ENCODE measurements at places on chromosomes 11 and 22.

DNA sequence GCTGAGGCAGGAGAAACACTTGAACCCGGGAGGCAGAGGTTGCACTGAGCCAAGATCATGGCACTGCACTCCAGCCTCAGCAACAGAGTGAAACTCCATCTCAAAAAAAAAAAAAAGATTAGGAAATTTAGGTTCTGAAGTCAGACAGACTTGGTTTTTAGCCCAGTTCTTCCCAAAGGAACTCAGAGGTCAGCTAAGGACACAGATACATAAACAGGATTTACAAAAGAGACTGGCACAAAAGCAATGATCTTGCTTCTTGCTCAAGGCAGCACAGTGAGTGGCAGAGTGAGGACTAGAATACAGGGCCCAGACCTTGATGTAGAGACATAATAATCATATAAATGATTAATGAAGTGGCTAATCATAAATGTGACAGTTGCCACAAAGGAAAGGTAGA lies 25.4 kb upstream of the RRAS2 start:
- no peak for DNase-seq

DNA sequence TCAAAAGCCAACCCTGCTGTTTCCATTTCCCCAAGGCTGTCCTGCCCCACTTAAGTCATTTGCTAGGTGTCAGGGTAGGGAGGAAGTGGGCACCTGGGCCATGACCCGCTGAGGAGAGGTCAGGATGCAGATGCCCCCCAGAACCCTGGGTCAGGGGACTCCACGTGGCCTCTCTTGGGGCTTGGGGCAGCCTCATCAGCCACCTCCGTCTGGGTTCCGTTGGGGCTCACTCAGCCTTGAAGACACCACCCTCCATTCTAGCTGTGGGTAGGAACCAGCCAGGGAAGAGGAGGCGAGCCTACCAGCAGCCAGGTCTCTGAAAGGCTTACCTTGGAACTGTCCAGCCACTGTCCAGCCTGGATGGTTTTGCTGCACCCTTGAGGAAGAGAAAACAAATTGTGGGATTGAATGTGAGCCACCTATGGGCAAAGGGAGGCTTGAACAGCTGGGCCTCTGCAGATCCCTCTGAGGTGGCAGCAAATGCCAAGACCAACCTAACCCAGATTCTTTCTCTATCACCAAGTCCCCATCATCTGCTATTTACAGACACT lies 2.5 kb downstream of the APOL4 start:
- no peak for DNase-seq

DNA sequence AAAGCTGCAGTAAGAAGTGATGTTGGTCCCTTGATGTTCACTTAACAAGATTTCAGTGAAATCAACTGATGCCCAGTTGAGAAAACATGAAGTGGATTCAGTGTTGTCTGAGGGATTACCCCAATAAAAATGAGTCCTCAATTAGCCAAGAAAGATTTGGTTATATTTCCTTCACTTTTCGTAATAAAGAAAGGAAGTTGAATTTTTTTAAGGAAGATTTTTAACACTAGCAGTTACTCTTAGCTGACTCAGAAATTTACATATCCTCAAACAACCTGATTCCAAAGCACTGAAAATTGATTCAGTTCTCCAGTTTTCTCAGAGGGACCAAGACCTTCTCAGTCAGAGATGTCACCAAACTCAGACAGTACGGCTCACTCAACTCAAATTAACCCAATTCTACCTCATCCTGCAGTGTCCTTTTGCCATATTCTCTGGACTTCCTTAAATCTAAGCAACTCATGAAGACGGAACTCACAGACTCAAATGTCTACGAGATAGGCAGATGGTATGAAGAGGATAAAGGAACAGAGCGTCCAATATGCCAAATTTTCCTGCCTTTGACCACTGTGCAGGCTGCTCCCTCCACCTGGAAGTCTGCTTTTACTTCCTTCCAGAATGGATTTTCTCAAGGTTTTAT lies 22.8 kb downstream of the SLC5A4 start:
- DNase-seq, result no peak

DNA sequence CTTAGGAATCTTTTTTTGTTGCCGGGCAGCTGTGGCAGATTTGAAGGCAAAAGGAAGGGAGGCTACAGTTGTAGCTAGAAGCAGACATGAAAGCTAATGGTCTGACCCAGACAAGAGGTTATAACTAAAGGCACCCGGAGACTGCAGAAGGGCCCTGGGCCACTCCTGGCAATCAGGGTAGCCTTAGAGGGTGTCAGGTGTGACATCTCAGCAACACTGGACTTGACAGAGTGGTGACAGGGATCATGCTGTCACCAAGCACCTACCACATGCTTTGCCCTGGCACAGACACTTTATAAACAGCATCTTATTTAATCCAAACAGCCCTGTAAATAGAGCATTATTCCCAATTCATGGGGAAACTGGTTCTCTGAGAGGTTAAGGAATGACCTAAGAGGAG lies 25.7 kb downstream of the TUB start:
- no peak for DNase-seq

- no peak for DNase-seq
These were observed 49.0 kb downstream of the OR4D9 start for GRCh38 chr11:59560290-59560701.

GRCh38 chr11:111910676-111911562 lies 651 bp downstream of the CRYAB start:
- no peak for DNase-seq

- no peak for DNase-seq
These were observed 7.4 kb upstream of the CREBZF start for GRCh38 chr11:85672105-85672902.

DNA sequence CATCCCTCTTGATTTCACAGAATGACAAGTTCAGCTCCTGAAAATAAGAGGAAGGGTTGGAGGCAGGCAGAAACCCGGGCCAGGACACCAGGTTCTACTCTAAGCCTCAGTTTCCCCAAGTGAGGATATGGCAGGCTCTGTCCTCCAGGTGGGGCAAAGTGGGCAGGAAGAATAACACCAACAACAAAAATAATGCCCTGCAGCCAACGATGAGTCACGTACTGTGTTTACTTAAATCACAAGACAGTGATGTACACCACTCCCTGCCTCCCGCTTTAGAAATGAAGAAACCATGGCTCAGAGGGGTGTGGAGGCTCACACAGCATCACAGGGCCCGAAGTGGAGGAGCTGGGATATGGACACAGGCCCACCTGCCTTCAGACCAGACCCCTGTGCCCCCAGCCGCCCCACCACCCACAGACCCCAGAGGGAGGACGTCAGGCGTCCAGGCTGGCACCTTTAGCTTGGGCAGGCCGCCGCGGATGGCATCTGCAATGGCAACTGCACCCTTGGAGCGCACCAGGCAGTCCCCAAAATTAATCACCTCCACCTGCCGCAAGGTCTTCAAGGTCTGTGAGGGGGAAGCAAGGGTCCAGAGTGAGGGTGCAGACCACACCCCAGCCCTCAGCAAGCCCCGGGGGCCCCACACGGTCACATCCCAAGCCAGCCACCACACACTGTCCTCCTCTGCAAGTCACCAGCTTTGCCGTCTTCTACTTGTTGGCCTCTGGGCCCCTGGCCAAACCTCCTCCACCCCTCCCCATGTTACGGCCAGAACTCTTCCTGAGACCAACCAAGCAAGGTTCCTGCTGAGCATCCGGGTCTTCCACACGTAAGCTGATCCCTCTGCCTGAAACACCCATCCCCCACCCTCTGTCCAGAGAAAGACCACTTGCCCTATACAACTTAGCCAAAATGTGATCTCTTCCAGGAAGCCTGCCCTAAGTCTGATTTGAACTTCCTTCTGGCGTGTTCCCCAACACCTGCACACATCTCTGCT lies 15.8 kb upstream of the CHADL start:
- DNase-seq, result no peak

GRCh38 chr11:79007771-79008402 lies 432.9 kb downstream of the TENM4 start:
- DNase-seq, result peak; percentile 50

GRCh38 chr22:37187891-37188761 lies at the start of gene C1QTNF6:
TSS of gene C1QTNF6 (minus strand) at chr22:37188247. CDS start at chr22:37188213, 34 bp downstream.
- DNase-seq, result no peak

- no peak for DNase-seq
These were observed 34.4 kb upstream of the SUSD2 start for GRCh38 chr22:24146791-24147353.
